ENCODE measurements at places on chromosomes 2 and 18.

- no peak for DNase-seq
These were observed 130.2 kb upstream of the DLX2 start for GRCh38 chr2:172232708-172233396.

DNA sequence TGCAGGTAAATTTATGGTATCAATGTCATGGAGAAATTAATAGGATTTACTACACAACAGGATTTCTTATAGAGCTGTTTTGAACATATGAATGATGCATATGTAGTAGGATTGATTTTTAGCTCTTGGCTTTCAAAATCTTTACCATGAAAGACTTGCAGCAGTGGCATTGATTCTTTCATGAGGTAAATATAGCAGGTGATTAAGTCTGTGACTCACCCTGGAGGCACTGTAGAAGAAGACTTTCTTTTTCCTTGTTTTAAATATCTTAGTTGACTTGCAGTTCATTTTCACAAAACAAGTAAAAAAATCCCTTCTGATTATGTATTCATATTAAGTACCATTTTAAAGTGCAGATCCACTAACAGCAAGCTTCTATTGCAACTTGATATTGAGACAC, 463.0 kb downstream of the FBXO15 start:
- peak; percentile 20 for DNase-seq

- DNase-seq, result no peak
These were observed 207.1 kb upstream of the SLC14A2 start for GRCh38 chr18:45408218-45408617.

DNA sequence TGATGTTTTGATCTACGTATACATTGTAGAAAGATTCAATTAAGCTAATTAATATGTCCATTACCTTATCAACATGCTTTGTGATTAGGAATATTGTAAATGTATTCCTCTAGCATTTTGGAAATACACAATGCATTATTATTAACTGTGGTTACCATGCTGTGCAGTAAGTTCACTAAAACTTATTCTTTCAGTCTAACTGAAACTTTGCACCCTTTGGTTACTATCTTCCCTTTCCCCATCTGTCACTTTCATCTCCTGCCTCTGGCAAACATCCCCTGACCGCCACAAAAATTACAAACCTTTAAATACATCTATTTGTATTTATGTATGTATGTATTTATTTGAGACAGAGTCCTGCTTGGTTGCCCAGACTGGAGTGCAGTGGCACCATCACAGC, 388.0 kb downstream of the NYAP2 start:
- no peak for DNase-seq

DNA sequence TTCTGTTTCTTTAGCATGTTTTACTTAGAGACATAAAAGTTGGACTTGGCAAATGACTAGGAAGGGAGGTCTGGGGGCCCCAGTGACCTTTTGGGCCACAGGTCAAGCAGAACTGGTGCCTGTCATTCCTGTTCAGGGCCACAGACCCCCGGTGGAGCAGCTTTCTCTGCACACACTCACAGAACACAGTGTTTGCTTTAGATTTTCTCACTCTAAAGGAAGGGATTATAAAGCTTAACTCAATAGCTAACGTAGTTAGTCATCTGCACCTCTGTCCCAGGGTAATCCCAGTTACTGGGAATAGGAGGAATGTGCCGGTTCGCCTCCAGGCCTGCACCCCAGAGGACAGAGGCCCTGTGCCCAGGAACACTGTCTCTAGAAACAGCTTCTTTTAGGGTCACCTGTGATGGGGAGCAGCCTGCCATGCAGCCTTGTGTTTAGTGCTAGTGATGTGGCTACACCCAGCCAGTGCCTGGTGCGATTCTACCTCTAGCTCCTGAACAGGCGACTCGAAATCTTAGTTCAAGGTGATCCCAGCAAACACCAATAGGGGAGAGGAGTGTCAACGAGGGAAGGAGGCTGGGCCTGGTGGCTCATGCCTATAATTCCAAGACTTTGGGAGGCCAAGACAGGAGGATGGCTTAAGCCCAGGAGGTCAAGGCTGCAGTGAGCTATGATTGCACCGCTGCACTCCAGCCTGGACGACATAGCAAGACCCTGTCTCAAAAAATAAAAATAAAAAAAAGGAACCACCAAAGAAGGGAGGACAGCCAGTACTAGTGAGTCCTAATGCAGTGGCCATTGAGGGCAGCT, 11.6 kb downstream of the SPATA3 start:
- no peak for DNase-seq

- DNase-seq, result no peak
These were observed 51.6 kb downstream of the LDAH start for GRCh38 chr2:20771299-20771698.

DNA sequence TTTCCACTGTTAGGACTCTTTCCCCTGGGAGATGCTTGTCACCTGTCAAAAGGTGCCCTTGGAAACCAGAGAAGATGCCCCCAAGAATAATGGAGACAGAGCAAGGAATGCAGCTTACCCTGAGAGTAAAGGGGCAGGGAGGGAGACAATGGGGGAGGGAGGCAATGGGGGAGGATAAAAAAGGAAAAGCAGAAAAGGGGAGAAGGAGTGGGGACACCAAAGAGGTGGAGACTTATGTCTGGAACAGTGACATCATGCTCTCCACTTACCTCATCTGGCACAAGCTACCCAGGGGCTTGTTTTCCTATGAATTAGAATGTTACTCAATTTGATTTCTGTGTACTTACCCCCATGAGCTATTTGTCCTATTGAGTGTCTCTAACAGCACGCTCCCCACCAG, 67.9 kb downstream of the MRO start:
- no peak for DNase-seq

DNA sequence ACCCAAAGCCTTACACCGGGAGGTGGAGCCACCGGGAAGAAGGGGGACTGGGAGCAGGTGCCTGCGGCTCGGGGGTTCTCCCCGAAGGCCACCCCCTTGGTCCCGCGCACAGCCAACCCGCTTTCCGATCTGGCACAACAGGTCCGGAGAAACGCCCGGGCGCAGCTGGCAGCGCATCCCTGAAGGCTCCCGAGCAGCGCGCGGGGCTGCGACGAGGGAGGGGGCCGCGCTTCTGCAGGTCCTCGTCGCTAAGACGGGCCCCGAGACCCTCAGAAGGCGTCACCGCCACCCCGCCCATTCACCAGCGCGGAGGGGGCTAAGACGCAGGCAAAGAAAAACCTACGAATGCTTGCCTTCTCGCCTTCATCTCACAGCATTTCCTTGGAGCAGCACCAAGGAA, 1.8 kb downstream of the CBLN2 start:
- no peak for DNase-seq

- DNase-seq, result no peak
These were observed 60.1 kb upstream of the SLC16A14 start for GRCh38 chr2:230128623-230129342.

Data from non-pigmented ciliary epithelial cell (primary cell).